A549 (cell line): ENCODE measurements at places on chromosomes 3 and 15.

DNA sequence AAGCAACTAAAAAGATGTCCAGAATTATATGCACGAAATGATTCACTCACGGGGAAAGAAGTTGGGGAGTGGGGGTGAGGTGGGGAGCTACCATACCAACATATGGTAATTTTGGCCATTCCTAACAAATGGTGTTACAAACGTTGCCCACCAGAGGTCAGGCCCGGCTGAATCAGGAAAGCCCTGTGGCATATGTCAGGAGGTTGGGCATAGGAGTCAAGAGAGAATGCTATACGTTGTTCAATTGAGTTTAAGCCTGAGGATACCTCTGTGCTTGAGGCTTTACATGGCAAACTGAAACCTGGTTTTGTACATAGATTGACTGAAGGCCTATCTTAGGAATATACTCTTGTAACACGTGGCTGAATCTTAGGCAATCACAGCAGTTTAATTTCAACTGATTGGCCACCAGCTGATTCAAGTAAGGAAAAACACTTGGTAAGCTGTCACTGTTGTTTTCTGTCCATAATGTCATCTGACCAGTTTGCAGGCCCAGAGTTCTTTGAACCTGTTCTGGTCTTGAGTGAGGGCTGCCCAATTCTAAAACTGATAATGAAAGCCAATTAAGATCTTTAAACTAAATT is 23.4 kb upstream of the SLC2A2 start:
- DNase-seq = peak; percentile 59

- DNase-seq = no peak
These were observed 130.4 kb upstream of the SMAD3 start for GRCh38 chr15:66934868-66935520.

DNA sequence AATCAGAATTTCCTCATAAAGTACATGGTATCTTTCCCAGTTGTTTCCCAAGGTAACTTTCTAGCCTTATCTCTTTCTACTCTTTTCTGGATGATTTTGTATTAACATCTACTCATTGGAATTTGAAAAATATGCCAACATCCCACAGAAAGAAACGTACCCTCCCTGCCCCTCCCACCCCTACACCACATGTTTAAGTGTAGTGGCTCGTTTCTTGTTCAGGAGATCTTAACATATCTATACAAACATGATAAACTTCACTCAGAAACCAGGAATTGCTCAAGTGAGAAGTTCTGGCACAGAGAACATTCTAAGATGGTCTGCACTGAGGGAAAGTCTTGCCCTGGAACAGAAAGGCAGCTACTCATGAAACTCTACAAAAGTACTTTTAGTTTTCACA is 404.7 kb downstream of the SOX2 start:
- no peak for DNase-seq

GRCh38 chr3:139948898-139949297 is 13.9 kb downstream of the CLSTN2 start:
- no peak for DNase-seq

DNA sequence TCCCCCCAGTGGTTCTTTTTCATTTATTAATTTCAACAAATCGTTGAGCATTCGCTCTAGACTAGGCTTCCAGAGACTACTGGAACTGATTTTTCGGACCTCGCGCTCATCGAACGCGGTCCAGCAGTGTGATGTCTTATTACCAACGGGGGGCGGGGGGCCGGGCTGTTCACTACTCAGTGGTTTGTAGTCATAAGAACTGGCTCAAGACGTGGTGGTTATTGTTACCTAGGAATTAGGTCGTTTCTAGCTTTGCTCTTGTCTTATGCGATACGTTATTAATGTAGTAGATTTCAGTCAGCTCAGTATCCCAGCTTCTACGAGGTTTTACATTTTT is 858 bp downstream of the RBM5 start:
- DNase-seq = no peak

GRCh38 chr3:195208183-195208582 is 62.8 kb downstream of the XXYLT1 start:
- no peak for DNase-seq

- no peak for DNase-seq
These were observed 261.0 kb downstream of the PYDC2 start for GRCh38 chr3:191721990-191722389.
